COR-L47 (cell line): ENCODE measurements at places on chromosomes 1 and 21.
A peak's percentile ranks its signal among the peaks of the same experiment; 100 is the strongest.

DNA sequence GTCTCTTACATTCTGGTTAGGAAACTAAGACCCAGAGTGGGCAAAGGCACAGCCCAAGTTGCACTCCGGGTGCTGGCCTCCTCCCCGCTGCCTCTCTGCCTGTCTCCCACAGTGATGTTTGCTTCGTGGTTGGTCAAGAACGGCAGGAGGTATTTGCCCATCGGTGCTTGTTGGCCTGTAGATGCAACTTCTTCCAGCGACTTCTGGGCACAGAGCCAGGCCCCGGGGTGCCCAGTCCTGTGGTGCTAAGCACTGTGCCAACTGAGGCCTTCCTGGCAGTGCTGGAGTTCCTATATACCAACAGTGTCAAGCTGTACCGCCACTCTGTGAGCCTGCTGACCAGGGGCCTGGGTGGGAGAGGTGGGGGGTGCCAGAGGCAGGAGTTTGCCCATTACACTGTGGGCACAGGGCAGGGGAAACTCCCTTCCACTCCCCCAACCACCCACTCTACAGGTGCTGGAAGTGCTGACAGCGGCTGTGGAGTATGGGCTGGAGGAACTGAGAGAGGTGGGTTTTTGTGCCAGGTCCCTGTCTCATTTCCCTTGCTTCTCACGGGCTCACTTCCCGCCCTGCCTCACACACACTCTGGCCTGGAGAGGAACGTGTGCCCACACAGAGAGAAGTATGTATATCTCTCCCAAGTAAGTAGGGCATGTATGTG, 1.9 kb downstream of the BTBD19 start:
- peak; percentile 84 for DNase-seq

DNA sequence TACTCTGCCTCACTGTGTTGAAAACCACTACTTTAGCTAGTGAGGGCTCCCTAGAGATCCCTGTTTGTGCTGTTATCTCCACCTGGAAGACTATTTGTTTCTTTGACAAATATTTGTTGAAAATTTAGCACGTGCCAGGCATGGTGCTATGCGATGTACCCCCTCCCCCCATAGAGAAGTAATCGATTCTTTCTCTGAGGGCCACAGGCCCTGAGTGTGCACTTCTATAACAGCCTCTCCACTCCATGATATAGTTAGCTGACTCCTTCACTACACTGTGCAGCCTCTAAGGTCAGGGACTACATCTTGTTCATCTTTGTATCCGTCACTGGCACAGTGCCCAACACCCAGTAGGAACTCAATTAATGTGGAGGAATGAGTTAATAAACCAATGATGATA, 17.3 kb upstream of the RBM15 start:
- DNase-seq = no peak

DNA sequence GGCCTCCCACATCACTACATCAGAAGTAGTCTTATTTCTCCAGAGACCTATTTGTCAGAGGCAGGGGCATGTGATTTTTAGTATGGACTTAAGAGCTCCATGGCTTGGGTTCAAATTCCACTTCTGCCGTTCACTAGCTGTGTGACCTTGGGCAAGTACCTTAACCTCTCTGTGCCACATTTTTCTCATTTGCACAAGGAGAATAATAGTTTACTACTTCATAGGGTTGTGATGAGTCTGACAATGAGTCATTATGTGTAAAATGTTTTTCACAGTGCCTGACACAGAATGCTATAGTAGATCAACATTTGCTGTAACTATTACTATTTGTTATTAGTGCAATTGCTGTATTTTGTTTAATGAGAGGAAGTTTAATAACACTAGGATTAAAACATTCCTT, 200.6 kb downstream of the PRDM2 start:
- DNase-seq = no peak

- no peak for DNase-seq
Measured at GRCh38 chr1:193787061-193787460, 600.6 kb upstream of the B3GALT2 start.

DNA sequence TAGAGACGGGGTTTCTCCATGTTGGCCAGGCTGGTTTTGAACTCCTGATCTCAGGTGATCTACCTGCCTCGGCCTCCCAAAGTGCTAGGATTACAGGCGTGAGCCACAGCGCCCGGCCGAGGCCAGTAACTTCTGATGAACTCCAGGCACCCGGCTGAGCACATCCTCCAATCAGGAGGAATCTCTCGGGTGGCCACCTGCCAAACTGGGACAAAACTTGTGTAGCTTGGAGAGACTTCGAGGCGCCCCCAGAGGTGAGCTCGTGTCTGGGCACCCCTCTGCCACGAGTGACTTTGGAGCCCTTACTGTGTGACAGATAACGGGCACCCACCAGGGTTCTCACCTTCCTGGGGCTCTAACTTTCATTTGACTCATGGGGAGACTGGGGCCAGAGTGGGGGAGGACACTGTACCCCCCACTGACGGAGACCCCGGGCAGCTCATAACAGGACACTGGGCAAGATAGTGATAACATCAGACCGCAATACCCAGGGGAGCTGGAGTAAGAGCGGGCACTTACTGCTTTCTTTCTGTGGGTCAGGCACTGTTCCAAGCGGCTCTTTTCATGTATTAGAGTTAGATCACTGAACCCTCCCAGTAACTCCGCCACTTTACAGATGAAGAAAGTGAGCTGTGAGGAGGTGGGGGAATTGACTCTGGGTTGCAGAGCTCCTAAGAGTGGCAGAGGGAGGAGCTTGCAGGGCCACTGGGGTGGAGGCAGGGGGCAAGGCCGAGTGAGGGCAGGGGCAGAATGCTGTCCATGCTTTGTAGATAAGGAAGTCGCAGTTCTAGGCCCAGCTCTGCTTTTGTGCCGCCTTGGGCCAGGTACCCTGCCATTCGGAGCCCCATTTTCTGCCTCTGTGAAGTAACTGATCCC, 1.9 kb upstream of the PADI2 start:
- no peak for DNase-seq

DNA sequence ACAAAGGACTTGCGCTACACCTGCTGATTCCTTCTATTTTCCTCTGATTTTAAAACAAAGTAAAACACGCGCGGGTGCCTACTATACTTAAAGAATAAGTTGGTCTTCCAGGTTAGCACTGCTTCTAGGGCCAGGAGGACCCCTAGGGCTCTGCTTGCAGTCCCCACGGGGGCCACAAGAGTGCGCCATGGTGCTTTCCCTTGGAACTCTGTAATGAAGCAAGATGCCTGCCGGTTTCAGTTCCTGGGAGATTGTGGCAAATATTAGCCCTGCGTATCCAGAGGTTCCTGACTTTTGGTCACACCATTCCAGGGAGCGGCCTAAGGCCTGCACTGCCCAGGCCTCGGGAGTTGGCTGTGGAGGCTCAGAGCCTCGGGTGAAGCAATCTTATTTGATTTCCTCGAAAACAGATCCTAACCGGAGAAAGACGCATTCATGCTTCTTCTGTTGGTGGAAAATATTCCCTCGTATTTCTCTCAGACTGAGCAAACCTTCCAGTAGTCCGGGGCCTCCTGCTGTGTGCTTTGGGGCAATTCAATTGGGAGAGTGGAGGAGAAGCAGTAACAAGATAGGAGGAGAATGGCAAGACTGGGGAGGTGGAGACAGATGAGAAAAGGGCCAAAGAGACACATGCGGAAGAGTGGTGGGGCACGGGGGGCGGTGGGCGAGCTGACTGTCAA, 25.3 kb downstream of the ADAM30 start:
- DNase-seq = peak; percentile 67

DNA sequence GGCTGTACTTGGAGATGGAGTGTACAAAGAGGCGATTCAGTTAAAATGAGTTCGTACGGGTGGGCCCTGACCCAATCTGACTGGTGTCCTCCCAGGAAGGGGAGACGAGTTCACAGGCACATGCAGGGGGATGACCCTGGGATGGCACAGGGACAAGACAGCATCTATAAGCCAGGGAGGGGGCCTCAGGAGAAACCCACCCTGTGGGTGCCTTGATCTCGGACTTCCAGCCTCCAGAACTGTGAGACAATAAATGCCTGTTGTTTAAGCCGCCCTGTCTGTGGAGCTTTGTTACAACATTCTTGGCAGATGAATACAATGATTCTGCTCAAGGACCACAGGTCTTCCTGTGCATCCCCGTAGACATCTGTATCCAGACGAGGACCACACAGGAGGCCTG, 14.6 kb upstream of the CLDN14 start:
- no peak for DNase-seq

- no peak for DNase-seq
Measured at GRCh38 chr1:151147665-151148064, 1.2 kb upstream of the SEMA6C start.

- DNase-seq = no peak
Measured at GRCh38 chr1:91613595-91613994, 112.9 kb downstream of the CDC7 start.

GRCh38 chr21:25149022-25149421, 458.3 kb downstream of the MRPL39 start:
- DNase-seq = no peak

GRCh38 chr21:14875704-14876523, 188.9 kb downstream of the NRIP1 start:
- DNase-seq = no peak

DNA sequence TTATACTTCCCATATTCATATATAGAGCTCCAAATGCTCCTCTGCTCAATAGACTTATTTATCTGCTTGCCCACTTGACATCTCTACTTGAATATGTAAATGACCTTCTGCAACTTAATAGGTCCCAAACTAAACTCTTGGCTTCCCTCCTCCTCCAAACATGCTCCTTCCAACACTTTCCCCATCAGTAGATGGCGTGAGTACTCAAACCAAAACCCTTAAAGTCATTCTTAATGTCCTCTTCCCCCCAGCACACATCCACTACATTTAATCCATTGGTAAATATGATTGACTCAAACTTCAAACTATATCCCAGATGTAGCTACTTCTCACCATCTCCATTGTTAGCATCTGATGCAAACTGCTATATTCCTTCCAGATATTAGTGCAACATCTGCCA, 48.5 kb upstream of the PBX1 start:
- DNase-seq = no peak

DNA sequence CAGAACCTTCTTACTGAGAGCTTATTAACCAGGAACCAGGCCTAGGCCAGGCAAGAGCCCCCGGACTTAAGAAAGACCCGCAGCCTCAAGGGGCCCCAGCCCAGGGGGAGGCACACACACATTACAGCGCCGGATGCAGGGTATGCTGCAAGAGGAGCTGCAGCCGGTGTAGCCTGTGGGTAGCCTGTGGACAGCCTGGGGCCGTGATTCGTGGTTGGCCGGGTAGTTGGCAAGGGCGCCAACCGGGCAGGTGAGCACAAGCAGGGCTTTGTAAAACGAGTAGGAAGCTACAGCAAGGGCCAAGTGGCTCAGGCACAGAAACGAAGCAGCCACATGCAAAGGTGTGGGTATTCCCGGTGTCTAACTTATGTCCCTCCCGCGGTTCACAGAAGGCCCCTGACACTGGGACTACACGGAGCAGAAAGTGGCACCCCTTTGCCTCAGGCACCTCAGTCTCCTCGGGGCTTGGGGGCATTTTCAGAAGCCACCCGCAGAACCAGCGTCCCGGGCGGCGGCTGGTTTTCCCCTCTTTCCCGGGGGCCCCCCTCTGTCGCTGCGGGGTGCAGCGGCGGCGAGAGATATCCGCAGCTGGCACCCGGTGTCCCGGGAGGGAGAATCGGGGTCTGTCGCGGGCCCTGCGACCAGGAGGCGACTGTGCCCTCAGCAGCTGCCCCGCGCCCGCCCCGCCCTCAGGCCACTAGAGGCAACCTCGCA, 40.8 kb downstream of the KIAA1614 start:
- peak; percentile 64 for DNase-seq

DNA sequence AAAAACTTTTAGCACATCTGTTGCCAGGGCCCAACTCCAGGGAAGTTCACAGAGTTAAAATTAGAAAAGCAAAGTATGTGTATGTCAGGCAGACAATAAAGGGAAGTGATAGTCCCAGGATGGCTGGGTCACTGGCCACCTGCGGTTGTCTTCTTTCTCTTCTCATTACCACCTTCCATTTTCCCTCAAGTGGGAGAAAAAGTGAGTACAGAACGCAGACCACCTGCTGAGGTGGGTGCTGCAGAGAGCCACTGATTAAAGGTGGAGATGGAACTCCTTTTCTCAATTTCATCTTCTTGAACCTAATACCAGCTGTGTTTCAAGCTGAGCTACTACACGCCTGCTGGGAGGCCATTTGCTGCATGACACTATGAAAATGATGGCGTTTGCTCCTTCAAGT, 88.8 kb upstream of the PDE4B start:
- DNase-seq = no peak

DNA sequence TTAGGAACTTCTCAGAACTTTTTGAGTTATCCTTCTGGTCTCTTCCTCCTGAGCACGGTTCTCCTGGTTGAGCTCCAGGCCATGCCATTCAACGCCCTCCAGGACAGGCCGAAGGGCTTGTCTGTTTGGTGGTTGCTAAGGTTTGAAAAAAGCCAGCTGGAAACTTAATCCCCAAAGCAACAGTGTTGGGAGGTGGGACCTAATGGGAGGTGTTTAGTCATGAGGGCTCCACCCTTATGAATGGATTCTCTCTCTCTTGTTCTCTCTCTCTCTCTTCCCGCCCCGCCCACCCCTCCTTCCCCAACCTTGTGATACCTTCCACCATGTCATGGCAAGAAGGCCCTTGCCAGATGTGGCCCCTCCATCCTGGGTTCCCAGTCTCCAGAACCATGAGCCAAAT, 829 bp downstream of the KCNE1 start:
- no peak for DNase-seq

GRCh38 chr1:42838482-42839190, 7.8 kb upstream of the ZNF691 start:
- DNase-seq = no peak

GRCh38 chr1:179066471-179066870, 15.4 kb upstream of the TOR3A start:
- no peak for DNase-seq

- no peak for DNase-seq
Measured at GRCh38 chr1:22326372-22326915, 125.2 kb upstream of the ZBTB40 start.

DNA sequence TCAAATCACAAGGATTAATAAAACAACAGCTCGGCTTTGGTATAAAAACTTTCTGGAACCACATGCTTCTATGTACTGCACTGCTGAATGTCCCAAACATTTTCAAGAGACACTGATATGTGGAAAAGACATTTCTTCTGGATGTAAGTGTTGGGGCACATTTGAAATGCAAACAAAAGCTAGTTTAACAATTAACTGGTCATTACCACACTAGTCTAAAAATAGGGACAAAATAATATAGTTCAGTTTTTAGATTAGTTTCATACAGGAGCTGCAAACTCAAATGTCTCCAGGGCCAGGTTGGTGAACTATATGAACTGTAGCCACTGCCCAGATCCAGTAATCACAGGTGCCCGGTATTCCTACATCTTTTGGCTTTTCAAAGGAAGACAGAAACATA, 3.2 kb downstream of the IL23R start:
- DNase-seq = no peak

- DNase-seq = no peak
Measured at GRCh38 chr1:152645146-152645545, 18.0 kb upstream of the LCE2D start.

GRCh38 chr1:157189986-157190982, 52.1 kb upstream of the ETV3 start:
- no peak for DNase-seq

DNA sequence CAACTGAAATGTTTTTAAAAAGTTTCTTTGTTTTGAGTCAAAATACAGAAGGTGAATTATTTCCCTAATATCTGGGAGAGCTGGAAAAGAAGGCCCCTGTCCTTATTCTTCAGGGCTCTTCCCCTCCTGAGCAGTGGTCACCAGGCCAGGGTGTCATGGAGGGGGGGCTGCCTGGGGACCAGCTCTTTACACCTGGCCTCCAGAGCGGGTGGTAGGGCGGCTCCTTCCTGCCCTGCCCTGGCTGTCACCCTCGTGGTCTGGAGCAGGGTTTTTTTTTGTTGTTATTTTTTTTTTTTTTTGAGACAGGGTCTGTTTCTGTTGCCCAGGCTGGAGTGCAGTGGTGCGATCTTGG, 6.6 kb downstream of the SKI start:
- DNase-seq = no peak

- no peak for DNase-seq
Measured at GRCh38 chr1:223048026-223048425, 95.0 kb downstream of the TLR5 start.
